ENCODE measurements at places on chromosomes 4 and X.

DNA sequence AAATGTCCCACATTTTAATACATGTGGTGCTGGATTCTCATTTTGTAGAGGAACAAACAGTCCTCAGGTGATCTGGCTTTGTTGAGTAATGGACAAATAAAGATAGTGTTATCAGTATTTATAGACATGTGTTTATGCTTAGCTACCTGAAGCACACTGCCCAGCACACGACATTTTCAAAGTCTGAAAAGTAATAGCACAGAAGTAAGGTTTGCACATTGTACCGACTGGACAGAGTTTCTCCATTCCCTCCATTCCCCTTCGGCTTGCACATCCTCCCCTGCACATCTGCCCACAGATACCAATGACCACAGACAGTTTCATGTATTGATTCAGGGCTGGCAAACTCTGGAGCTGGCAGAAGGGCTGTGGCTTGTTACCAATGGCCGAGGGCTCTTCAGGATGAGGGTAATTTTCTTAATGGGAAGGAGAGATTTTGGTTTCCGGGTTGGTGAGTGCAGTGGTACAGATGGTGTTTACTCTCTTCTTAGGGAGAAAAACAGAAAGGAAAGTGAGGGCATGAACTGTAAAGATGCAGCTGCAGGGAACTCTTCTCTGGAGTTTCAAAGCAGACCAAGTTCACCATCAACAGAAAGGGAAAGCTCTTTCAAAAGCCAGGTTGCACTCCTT is 2.3 kb downstream of the GRPR start:
- no peak for DNase-seq

DNA sequence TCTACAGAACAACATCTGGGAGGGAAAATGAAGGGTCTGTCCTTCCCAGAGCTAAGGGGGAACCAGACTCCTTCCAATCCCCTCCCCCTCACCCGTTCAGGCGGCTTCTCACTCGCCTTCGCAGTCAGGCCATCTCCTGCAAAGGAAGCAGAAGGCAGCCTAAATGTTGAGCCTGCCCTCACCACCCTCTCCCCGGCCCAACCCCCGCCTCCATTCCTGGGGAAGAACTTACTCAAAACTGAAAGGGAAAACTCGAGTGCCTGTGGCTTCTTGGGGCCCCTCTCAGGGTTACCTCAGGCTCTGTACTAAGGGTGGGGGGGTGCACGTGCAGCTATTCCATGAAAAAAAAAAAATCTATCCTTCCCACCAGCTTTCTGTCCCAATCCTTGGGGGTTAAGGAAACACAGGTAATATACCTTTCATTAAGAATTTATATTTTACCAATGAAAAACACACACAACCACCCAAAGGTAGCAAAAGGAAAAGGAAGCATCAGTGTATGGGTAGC is 2.4 kb downstream of the ZMYM3 start:
- DNase-seq = no peak

GRCh38 chr4:72208421-72209075 is 176.7 kb downstream of the NPFFR2 start:
- no peak for DNase-seq

GRCh38 chr4:8283631-8284121 is 14.1 kb downstream of the HTRA3 start:
- no peak for DNase-seq

- DNase-seq = no peak
These were observed 1.3 kb downstream of the SH3TC1 start for GRCh38 chr4:8200302-8200975.

- DNase-seq = no peak
These were observed 22.8 kb downstream of the USP38 start for GRCh38 chr4:143207555-143207954.

- DNase-seq = no peak
These were observed 7.4 kb upstream of the FGF13 start for GRCh38 chrX:138718941-138719340.

GRCh38 chrX:50108264-50108663 is 92.5 kb downstream of the AKAP4 start:
- no peak for DNase-seq

- no peak for DNase-seq
These were observed 172.9 kb downstream of the KCNIP4 start for GRCh38 chr4:21775703-21776102.

DNA sequence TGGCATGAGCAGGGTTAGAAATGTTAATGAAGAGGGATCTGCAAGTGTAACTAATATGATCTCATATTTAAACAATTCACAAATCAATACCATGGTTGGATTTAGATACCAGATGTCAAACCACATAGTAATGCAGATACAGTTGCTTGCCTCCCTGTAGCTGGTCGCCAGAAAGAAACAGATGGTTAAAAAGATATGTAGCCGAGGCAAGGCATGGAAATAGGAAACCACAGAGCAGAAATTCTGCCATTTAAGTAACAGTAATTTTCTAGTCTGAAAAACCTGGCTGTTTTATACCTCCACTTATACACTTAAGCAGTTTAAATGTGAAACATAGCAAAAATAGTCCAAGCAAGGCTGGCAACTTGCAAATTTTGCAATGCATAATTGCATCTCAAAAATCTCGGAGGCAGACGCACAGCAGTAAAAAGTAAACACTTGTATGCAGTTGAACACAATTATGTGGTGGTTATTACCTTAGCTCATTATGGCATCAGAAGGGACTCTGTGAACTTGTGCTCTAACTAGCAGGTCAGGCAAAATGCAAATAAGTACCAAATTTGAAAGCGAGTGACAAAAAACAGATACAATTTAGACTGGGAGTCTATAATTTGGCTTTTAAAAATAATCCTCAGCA is 126.8 kb downstream of the NAA11 start:
- no peak for DNase-seq

- DNase-seq = no peak
These were observed 3.2 kb downstream of the TIGD4 start for GRCh38 chr4:152776352-152776751.

Measured in endothelial cell (in vitro differentiated cells).